ENCODE measurements at places on chromosomes 2 and 18. TPM values are rescaled to one million over a fixed set of nuclear protein-coding genes. Genes with fewer than 3 reads are reported as not detected.

The CCDC150 gene
- 44.2 TPM for polyA plus RNA-seq

The DTNB gene
- polyA plus RNA-seq = 32.1 TPM

The LBX2 gene
- polyA plus RNA-seq = 0.82 TPM

The PDCD1 gene
- polyA plus RNA-seq = 0.23 TPM

The NEU2 gene
- polyA plus RNA-seq = not detected

The DSEL gene
- polyA plus RNA-seq = 5.7 TPM

The EFHD1 gene
- 6.4 TPM for polyA plus RNA-seq

The KCNIP3 gene
- polyA plus RNA-seq = 0.32 TPM

The GREB1 gene
- polyA plus RNA-seq = 12.2 TPM

The RGPD8 gene
- polyA plus RNA-seq = 0.54 TPM

The DSC1 gene
- not detected for polyA plus RNA-seq

The PSMA8 gene
- polyA plus RNA-seq = not detected

The KCTD1 gene
- 8.9 TPM for polyA plus RNA-seq

The RAB17 gene
- polyA plus RNA-seq = 17.4 TPM

The FHL2 gene
- polyA plus RNA-seq = 27.2 TPM

The LINC00305 gene
- polyA plus RNA-seq = not detected

The ESCO1 gene
- polyA plus RNA-seq = 36.1 TPM

The ERLEC1 gene
- polyA plus RNA-seq = 41.2 TPM

The KIF5C gene
- polyA plus RNA-seq = 37.8 TPM

The POTEI gene
- 0.24 TPM for polyA plus RNA-seq

The RAD51AP2 gene
- 0.16 TPM for polyA plus RNA-seq

The CROCC2 gene
- polyA plus RNA-seq = not detected

The KIAA2012 gene
- 0.07 TPM for polyA plus RNA-seq

The MFSD2B gene
- polyA plus RNA-seq = 0.82 TPM

The GCG gene
- polyA plus RNA-seq = not detected

The SAG gene
- not detected for polyA plus RNA-seq

The ITGA4 gene
- 1.2 TPM for polyA plus RNA-seq

The CNDP1 gene
- not detected for polyA plus RNA-seq

The NT5C1B gene
- not detected for polyA plus RNA-seq

All from GM23338 (cell line).